ENCODE measurements at places on chromosomes 5 and 9.

DNA sequence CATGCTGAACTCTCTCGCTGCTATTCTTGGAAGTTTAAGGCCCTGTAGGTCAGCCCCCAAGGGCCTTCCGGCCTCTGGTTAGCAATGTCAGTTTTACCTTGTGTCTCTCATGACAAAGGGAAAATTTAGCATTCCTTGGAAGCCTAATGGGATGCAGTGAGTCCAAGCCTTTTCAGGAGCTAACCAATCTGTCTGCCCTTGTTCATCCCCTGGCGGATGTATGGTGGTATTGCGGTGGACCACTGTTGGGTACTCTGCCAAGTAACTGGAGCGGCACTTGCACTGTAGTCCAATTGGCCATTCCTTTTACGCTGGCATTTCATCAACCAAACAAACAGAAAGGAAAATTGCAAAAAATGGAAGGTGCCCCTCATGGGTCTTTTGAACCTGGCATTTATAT, 318.4 kb upstream of the NMUR2 start:
- DNase-seq = no peak

GRCh38 chr5:150651924-150652671, 9.0 kb upstream of the MYOZ3 start:
- no peak for DNase-seq

DNA sequence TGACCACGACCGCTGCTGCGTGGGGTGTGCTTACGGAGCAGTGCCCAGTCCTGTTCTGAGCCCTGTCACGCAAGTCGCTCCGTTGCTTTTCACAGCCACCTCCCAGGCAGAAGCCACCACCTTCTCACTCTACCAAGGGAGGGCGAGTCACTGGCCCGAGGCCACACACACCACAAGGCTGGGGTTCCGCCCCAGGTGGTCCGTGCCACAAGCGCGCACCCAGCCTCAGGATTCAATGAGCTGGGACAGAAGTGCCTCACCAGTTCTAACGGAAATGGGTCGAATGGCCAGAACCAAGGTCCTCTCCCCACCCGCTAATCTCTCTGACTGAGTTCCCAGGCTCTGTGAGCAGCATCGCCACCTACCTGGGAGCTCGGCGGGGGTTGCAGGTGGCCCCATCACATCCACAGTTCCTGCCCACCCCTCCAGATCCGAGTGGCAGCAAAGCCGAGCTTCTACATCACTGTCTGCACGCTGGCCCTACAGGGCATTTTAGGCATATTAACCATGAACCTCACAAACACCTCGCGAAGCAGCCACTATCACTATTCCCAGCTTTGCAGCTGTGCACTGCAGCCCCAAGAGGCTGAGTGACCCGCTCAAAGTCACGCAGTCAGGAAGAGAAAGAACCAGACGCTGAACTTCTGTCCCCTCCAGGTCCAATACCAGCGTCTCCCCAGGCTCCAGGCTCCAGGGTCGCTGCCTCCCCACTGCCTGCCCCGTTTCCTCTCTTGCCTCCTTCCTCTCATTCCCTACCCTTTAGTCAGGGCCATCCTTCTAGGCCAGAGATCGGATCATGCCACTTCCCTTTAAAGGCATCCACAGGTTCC, 92.1 kb upstream of the PHYKPL start:
- no peak for DNase-seq

DNA sequence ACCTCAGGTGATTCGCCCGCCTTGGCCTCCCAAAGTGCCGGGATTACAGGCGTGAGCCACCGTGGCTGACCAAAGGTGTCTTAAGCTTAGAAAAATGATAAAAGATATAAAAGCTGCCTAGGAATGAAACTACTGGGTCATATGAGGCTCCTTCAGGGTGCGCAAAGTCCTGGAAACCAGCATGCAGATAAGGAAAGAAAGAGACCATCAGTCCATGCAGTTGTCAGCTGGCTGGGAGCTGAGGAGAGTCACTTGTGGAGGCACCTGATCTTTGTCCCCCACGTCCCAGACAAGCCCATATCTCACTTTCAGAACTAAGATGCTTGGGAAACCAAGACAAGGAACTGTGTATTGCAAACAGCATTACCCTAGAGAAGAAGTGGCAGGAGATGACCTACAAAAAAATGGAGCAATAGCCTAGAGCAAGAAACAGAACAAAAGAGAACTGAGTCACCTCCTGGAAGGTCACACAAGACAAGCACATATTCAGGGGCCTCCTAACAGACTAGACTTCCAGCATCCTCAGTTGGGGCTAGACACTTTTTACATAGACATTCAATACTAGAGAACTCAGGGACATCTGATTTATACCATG, 2.8 kb upstream of the CCDC125 start:
- DNase-seq = no peak

DNA sequence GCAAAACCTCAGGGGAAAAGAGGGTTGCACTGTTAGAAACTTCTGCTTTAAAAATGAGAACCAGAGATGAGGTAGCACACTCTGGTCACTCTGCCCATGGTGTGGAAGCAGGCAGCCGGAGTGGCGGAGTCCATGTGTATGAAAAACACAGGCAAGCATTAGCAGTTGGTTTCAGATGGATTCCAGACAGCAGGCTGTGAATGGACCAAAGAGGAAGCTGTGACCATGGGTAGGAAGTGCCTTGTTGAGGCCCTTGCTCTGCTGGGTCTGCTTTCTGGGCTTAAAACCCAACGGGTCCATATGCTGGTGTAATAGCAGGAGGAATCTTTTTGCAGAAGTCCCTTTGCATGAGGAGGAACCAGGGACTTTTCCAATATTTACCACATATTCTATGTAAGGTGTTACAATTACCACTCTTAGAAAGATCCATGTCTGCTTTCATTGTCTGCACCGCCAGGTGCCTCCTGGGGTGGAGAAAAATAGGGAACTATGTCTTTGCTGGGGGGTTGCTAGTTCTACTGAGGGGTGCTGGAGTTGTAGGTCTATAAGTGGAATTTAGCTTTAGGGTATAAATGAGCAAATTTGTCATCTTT, 77.0 kb downstream of the ANKRD55 start:
- DNase-seq = no peak

DNA sequence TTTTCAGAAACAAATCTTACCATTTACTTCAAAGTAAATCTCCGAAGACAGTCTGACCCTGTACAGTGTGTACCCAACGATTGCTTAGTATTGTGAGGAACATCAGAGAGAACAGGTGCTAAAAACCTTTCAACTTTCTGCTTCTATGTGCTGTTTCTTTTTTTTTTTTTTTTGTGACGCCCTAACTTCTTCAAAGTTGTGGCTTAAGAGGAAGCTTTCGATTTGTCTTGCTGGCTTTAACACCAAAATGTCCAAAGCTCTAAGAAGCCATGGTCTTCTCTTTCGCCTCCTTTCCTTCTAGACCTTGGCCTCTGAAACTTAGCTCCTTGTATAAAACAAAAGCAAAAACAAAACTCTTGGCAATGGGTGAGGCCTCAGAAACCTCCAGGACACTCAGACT, 1.2 kb downstream of the TNFSF8 start:
- DNase-seq = no peak

DNA sequence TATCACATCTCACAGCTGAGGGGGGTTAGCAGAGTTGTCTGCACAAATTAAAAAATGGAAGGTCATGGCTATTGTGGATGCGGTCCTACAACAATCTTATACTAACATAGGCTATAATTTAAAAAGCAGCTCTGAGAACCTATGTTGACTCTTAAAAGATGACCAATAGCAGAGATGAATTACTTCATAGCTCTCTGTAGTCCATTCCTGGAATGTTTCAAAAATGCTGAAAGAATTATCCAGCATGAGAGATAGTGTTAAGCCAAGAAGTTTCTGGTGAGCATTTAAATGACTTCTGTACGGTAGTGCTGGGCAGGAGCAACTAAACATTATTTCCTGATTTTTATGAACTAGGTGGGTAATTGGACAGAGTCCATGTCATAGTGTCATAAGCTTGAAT, 218.2 kb upstream of the NUDT12 start:
- no peak for DNase-seq

- DNase-seq = no peak
Measured at GRCh38 chr9:133006731-133007352, 24.0 kb upstream of the GTF3C5 start.

GRCh38 chr5:113043491-113043931, 66.9 kb downstream of the DCP2 start:
- no peak for DNase-seq

GRCh38 chr9:137506702-137507171, 43.5 kb downstream of the PNPLA7 start:
- DNase-seq = no peak

GRCh38 chr5:36442352-36442751, 140.7 kb upstream of the RANBP3L start:
- no peak for DNase-seq

DNA sequence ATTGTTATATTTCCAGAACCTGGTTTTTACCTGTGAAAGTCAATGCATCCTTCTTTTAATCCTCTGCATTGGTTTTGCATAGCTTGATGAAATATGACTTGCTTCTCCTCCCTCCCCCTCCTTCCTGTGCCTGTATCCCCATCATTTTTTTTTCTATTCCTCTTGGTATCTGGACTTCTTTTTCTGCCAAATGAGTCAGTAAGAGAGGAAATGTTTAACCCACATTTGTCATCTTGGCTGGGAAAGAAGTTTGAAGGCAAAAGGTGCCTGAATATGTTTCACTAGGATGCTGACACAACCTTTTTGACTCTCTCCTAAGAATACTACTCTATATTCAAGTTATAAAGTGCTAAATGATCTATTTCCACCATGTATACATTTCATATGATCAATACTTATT, 35.5 kb upstream of the CDKN2B start:
- no peak for DNase-seq

GRCh38 chr9:6149315-6149714, 66.3 kb upstream of the IL33 start:
- no peak for DNase-seq

GRCh38 chr5:172818081-172818480, 16.0 kb upstream of the ERGIC1 start:
- DNase-seq = no peak

- DNase-seq = no peak
Measured at GRCh38 chr5:138979684-138980280, 104.6 kb upstream of the LRRTM2 start.

GRCh38 chr9:105050296-105050695, 122.3 kb upstream of the ABCA1 start:
- no peak for DNase-seq

DNA sequence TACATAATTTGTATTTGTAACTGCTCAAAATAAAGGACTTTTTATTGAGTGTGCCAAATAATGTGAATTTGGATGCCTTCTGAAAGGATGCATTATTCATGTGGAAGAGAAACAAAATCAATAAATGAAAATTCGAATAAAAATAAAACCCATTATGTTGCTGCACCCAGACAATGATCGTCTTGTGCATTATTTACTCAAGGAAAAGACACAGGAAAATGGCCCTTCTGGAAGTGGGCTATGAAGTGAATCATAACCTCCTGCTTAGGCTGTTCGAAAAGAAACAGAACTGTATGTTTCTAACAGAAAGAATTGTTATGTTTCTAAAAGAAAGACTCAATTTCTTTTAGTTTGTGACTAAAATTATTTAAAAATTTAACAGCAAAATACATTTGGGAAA, 168.9 kb upstream of the NFIB start:
- no peak for DNase-seq

DNA sequence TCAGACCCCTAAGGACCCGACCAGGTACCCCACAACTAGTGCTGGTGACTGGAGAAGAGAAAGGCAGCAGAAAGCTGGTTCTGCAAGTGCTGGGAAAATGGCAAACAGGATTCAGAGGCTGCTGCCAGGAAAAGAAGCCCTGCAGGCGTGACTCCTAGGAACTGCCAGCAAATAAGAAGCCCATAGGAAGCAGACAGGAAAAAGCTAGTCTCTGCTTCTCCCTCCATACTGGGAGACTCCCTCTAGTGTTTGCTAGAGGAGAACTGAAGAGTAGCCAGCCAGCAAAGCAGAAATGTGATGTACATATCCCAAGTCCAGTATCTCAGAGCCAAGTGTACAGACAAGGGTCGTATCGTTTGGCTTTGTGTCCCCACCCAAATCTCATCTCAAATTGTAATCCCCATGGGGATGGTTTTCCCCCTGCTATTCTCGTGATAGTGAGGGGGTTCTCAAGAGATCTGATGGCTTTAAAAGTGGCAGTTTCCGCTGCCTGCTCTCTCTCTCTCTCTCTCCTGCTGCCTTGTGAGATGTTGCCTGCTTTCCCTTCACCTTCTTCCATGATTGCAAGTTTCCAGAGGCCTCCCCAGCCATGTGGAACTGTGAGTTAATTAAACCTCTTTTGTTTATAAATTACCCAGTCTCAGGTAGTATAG, 38.1 kb upstream of the TUSC1 start:
- DNase-seq = peak; percentile 33

DNA sequence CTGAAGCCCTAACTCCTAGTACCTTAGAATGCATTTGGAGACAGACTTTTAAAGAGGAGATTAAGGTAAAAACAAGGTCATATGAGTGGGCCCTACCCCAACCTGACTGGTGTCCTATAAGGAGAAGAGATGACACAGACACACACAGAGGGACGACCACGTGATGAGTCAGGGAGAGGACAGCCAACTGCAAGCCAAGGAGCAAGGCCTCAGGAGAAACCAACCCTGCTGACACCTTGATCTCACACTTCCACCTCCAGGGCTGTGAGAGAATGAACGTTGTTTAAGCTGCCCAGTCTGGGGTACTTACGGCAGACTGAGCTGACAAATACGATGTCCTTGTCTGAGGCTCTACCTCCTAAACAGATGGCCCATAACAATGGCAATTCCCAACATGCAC, 93.6 kb downstream of the ROR2 start:
- DNase-seq = no peak

- no peak for DNase-seq
Measured at GRCh38 chr5:69230181-69230580, 4.5 kb upstream of the CDK7 start.

DNA sequence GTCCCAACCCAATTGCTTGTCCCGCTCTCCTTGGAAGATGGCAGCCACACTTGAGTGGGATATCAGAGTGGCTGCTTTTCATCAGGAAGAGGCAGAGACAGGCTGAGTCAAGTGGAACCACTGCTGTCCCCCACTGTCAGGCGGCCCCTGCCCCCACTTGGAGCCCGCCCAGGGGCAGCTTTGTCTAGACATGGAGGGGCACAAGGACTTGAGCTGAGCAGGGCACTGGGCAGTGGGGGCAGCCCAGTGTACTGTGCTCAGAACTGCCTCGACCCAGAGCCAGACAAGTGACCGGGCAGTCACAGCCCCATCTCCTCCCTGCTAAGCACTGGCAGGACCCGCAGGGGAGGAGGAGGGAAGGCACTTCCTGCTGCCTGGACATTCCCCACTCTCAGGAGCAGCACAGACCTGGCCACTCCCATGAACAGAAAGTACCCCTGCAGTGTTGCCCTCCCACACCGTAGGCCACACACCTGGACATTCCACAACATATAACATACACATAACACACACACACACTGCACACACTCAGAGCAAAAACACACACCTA, 91.0 kb downstream of the MRPL36 start:
- DNase-seq = no peak

GRCh38 chr9:136021872-136022681, 60.9 kb upstream of the UBAC1 start:
- no peak for DNase-seq

DNA sequence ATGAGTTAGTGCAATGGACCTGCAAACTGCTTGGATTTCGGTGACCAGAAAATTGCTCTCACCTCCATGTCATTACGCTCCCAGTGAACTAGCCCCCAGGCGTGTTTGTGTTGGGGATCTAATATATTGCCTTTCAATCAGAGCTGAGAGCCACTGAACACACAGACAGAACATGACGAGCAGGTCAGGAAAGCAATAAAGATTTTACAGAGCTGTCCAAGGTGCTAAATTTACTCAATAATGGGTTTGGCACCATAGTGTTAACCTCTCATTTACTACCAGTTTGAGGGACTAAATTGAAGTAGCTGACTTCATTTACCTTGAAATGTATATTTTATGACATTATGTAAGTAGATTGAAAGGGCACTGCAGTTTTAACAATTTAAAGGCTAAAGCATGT, 383.0 kb downstream of the EBF1 start:
- DNase-seq = no peak
